Neural progenitor cell (in vitro differentiated cells): ENCODE measurements at places on chromosomes 3 and 15. TPM values are rescaled to one million over a fixed set of nuclear protein-coding genes. Genes with fewer than 3 reads are reported as not detected.
A peak's percentile ranks its signal among the peaks of the same experiment; 100 is the strongest.

MUSTN1 gene
- total RNA-seq = 2.0 and 10.8 TPM in 2 replicates

GRCh38 chr3:170359178-170359704 lies 1.7 kb downstream of the SKIL start:
- no peak overlapping the region for H3K27ac ChIP-seq
- peak overlapping the region; percentile 76 for H3K4me3 ChIP-seq
- H3K27me3 ChIP-seq = peaks cover 21% of the 10 kb centered on the region
- peaks cover 19% of the 10 kb centered on the region for H3K4me1 ChIP-seq

DNA sequence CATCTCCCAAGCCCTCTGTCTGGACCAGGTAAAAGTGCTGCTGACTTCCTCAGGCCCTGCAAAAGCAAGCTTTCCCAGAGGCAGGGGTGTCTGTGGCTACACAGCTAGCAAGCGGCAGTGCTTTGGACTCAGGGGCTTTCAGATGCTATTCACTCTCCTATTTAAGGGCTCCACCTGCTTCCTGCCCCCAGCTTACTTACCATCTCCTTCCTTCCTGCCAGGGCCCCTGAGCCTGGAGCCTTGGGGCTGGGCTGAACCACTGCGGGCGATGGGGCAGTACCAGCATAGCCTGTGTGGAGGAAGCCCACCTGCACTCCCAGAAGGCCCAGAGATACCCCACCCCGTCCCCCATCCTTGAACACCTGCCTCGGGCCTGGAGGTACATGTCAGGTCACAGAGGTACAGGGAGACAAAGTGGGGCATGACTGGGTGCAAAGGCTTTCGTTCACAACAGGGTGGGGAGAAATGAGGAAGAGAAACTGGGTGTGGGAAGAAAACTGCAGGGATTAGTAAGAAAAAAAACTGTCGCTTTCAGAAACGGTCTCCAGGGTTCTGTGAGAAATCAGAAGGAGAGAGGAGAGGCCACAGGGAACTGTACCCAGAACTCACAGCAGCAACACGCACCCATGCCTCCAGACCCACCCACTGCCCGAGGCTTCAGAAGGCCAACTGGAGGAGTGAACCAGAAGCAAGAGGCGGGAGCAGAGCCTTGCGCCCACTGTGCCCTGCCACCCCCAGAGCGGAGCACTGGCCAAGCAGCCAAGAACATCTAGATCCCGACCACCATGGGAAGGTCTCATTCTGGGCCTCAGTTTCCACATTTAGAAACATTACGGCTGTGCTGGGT lies 49.5 kb downstream of the CCDC12 start:
- no peak for DNase-seq
- H3K27me3 ChIP-seq = no peaks in the 10 kb centered on the region
- H3K36me3 ChIP-seq = no peaks in the 10 kb centered on the region

SQOR gene
- total RNA-seq = 0.22 and 0.73 TPM in 2 replicates

DNA sequence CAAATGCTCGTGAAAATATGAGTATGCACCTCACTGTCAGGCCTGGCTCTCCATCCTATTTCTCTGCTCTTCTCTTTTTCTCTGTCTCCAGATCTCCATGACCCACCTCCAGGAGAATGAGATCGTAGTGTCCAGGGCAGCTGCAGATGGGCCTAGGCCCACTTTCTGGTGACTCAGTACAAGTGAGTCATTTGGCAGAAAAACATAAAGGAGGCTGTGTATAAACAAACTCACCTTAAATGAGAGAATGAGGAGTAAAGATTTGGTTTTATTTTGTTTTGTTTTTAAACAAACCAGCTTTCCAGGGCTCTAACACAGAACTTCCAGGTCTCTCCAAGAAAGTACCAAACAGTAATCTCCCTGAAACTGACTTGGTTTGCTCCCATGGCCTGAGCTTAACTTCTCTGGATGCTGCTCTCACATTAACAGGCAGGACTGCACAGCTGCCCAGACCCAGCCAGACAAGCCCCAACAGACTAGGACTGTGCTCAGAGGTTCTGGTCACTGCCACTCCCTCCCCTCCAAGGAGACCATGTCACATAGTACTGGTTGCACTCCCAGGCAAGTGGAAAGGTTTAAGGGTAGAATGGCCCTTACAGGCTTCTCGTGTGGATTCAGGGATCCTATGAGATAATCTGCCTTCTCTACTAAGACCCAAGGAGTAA lies 1.5 kb upstream of the HEG1 start:
- H3K4me1 ChIP-seq = peaks cover 31% of the 10 kb centered on the region
- no peak overlapping the region for H3K27ac ChIP-seq
- DNase-seq = no peak

- peaks cover 22% of the 10 kb centered on the region for H3K4me1 ChIP-seq
- H3K36me3 ChIP-seq = no peaks in the 10 kb centered on the region
- H3K4me3 ChIP-seq = no peak overlapping the region
These were observed 49.2 kb downstream of the TPRA1 start for GRCh38 chr3:127541320-127541719.

DNA sequence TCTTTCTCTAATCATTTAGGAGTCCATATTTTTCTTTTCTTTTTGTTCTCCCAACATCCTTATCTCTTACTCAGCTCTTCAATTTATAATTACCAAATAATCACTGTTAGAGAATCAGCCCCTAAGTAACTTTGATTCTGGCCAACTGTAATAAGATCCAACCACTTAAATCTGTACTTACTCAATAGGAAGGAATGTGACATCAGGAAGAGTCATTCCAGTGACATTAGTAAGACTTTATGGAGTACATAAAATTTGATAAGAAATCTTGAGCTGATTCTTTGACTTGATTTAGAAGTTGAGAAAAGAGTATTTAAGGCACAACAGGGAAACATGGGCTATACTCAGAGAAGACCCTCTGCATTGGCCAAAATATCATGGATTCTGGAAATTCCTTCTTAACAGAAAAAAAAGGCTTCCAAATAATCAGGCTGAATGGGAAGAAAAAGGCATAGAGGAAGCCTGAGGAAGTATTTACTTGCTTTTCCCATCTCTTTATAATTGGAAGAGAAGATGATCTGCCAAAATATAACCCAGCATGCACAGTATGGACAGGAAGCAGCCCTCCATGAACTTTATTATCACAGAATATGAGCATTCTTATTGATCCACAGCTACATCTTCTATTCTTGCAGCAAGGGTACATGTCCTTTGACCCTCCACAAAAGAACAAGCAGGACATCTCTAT lies 289.7 kb upstream of the TPRG1 start:
- H3K27ac ChIP-seq = no peak overlapping the region
- no peak for DNase-seq
- no peaks in the 10 kb centered on the region for H3K4me1 ChIP-seq
- H3K27me3 ChIP-seq = no peaks in the 10 kb centered on the region

DNA sequence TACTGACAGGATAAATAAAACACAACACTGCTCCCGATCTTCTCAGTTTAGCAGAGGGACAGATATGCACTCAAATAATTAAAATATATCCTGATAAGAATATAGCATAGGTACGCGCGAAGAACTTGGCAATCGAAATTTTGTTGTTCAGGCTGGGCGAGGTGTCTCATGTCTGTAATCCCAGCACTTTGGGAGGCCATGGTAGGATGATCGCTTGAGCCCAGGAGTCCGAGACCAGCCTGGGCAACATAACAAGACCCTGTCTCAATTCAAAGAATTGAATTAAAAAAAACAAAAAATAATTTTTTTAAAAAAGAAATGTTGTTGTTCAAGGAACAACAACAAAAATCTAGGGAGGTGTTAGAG lies 7.6 kb downstream of the B2M start:
- no peak overlapping the region for H3K4me3 ChIP-seq
- H3K27ac ChIP-seq = no peak overlapping the region
- DNase-seq = no peak
- no peaks in the 10 kb centered on the region for H3K36me3 ChIP-seq
- H3K27me3 ChIP-seq = no peaks in the 10 kb centered on the region

DNA sequence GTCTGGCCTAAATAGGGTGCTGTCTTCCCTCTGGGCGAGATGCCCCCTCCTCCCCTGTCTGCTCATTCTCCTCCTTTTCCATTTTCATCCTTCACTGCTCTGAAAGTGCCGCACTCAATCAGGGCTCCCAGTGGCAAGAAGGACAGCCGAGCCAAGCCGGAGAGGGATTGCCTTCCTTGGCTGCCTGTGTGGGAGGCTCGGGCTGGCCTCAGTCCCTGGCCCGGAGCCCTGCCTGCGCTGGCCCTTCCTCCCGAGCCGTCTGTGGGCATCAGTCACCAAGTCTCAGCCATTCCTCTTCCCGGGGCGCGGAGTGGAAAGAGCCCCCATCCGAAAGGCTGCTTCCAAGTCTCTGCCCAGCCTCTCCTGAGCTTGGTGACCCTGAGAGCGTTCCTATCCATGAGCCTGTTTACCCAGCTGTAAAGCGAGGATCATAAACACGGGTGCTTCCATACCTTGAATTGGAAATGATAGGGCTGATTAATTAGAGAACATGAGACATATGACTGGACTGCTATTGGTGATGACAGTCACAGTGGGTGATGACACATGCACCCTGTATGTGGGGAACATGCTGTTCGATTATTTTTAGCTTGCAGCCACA lies 59.1 kb upstream of the TLE3 start:
- no peak overlapping the region for H3K4me3 ChIP-seq
- no peak overlapping the region for H3K27ac ChIP-seq
- no peaks in the 10 kb centered on the region for H3K27me3 ChIP-seq

DNA sequence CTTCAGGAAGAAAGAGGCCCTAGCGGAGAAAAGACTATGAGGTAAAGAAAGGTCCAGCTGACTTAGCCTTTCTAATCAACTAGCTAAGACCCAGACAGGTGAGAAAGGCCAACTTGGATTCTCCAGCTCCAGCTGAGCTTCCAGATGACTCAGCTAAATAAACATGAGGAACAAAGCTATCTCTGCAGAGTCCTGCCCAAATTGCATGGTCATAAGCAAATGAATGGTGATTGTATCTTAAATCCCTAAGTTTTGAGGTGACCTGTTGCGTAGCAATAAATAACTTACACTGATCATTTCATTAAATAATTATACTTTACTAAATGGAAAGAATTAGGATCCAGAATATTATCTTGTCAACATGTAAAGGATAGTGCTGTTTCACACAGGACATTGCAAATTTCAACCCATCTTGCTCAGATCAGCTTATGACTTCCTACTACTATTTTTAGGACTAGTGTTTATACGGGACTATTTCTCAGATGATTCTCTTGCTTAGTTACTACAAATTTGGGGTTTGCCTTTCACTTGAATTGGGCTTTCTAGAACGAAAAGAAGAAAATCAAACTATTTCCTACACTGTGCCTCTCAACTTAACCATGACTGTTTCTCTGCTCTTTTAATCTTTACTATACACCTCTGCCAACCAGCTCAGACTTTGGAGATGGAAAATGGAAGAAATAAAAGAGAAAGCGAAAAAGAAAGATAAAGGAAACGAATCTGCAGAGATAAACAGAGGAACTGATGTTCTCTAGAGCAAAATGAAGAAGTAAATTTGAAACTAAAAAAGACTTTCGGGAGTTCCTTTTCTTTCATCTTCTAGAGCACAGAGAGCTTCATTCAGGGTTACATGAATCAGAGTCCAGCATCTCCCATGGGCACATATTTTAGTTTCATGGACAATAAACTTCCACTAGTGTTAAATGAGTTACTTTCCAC lies 6.6 kb upstream of the ADGRG7 start:
- no peak for DNase-seq
- H3K27me3 ChIP-seq = no peaks in the 10 kb centered on the region
- H3K4me1 ChIP-seq = no peaks in the 10 kb centered on the region
- no peaks in the 10 kb centered on the region for H3K36me3 ChIP-seq
- H3K27ac ChIP-seq = no peak overlapping the region

DNA sequence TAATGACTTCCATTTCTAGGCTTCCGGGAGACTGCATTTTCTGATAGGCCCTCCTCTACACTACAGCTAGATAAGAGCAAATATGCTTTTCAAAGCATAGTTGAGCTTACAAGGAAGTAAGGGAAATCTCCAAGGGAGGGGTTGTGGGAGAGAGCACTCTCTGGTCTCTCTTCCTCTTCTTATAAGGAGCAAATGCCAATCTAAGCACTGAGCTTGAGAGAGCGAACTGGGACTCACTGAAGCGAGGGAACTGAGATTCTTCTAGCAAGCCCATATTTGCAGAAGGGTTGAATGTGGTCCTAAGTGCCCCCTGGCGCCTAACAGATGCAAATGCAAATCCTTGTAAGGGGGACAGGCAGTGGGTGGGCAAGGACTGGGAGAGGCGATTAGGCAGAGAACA lies 164.8 kb downstream of the ERC2 start:
- no peak overlapping the region for H3K27ac ChIP-seq
- peak; percentile 87 for DNase-seq
- H3K27me3 ChIP-seq = no peaks in the 10 kb centered on the region
- peaks cover 14% of the 10 kb centered on the region for H3K4me1 ChIP-seq

SEMA4B gene
- total RNA-seq = 7.7 and 18.9 TPM in 2 replicates
